ENCODE measurements at places on chromosomes 1 and 21.

GRCh38 chr1:192589813-192590212 is 14.2 kb downstream of the RGS1 start:
- H3K36me3 ChIP-seq, result no peaks in the 10 kb centered on the region
- DNase-seq, result no peak
- H3K4me3 ChIP-seq, result no peak overlapping the region
- H3K27ac ChIP-seq, result no peak overlapping the region

- H3K4me1 ChIP-seq, result no peaks in the 10 kb centered on the region
- H3K36me3 ChIP-seq, result no peaks in the 10 kb centered on the region
- no peak for DNase-seq
- H3K4me3 ChIP-seq, result no peak overlapping the region
- H3K27me3 ChIP-seq, result no peaks in the 10 kb centered on the region
These were observed 23.6 kb downstream of the NOS1AP start for GRCh38 chr1:162093095-162093494.

GRCh38 chr1:174225499-174226204 is 66.3 kb downstream of the RABGAP1L start:
- H3K27me3 ChIP-seq, result no peaks in the 10 kb centered on the region
- no peak overlapping the region for H3K4me3 ChIP-seq
- H3K4me1 ChIP-seq, result no peaks in the 10 kb centered on the region
- DNase-seq, result no peak

DNA sequence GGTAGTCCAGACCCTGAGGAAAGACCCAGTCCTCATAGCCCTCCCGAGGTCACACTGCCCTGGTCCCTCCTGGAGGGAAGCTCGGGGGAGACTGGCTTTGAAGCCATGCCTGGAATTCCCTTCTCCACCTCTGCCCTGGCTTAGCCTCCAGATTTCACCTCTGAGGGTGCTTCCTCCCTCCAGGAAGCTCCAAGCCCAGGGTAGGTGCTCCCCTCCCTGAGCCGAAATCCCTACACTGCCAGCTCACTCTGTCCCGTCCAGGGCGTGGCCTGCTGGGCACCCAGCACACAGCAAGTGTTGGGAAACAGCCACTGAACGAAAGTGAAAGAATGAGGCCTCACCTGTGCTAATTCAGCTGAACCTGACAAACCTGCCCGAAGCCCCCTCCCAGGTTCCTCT is 6.0 kb upstream of the TNFRSF25 start:
- no peak overlapping the region for H3K27ac ChIP-seq
- no peaks in the 10 kb centered on the region for H3K27me3 ChIP-seq
- peaks cover 13% of the 10 kb centered on the region for H3K4me1 ChIP-seq
- DNase-seq, result no peak

- no peak overlapping the region for H3K27ac ChIP-seq
- DNase-seq, result no peak
- H3K36me3 ChIP-seq, result peaks cover 53% of the 10 kb centered on the region
- H3K27me3 ChIP-seq, result no peaks in the 10 kb centered on the region
These were observed 27.1 kb downstream of the STK40 start for GRCh38 chr1:36358514-36359084.

DNA sequence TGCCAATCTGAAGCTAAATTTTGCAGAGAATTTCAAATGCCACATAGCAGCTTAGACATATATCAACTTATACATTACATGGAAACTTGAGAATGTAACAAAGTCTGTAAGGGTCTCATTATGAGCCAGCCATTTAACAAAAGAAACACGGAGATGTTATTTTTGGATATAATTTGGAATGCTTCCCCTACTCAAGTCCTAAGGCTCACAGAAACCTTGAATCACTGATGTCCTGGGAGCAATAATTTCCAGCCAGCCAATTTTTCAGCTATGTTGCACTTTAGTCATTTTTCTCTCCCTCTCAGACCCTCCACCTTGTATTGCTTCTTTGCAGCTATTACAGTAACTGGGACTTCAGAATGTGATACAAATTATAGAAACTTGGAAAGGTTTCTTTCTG is 56.9 kb downstream of the EIF2B3 start:
- H3K27ac ChIP-seq, result no peak overlapping the region
- H3K4me1 ChIP-seq, result no peaks in the 10 kb centered on the region
- no peaks in the 10 kb centered on the region for H3K27me3 ChIP-seq
- H3K4me3 ChIP-seq, result no peak overlapping the region
- no peaks in the 10 kb centered on the region for H3K36me3 ChIP-seq
- DNase-seq, result no peak

- peaks cover 26% of the 10 kb centered on the region for H3K4me1 ChIP-seq
- no peak overlapping the region for H3K27ac ChIP-seq
- H3K27me3 ChIP-seq, result no peaks in the 10 kb centered on the region
- no peak overlapping the region for H3K4me3 ChIP-seq
- H3K36me3 ChIP-seq, result no peaks in the 10 kb centered on the region
- no peak for DNase-seq
These were observed 4.1 kb downstream of the PPM1J start for GRCh38 chr1:112711041-112711440.

- H3K27me3 ChIP-seq, result no peaks in the 10 kb centered on the region
- no peak overlapping the region for H3K4me3 ChIP-seq
- H3K4me1 ChIP-seq, result peaks cover 6% of the 10 kb centered on the region
- H3K36me3 ChIP-seq, result no peaks in the 10 kb centered on the region
- DNase-seq, result no peak
These were observed 19.5 kb downstream of the KIF17 start for GRCh38 chr1:20698195-20698910.

- no peak overlapping the region for H3K4me3 ChIP-seq
- peaks cover 90% of the 10 kb centered on the region for H3K36me3 ChIP-seq
- H3K4me1 ChIP-seq, result no peaks in the 10 kb centered on the region
- H3K27me3 ChIP-seq, result no peaks in the 10 kb centered on the region
- peak; percentile 37 for DNase-seq
- no peak overlapping the region for H3K27ac ChIP-seq
These were observed 43.7 kb downstream of the KIF21B start for GRCh38 chr1:200979574-200980451.

DNA sequence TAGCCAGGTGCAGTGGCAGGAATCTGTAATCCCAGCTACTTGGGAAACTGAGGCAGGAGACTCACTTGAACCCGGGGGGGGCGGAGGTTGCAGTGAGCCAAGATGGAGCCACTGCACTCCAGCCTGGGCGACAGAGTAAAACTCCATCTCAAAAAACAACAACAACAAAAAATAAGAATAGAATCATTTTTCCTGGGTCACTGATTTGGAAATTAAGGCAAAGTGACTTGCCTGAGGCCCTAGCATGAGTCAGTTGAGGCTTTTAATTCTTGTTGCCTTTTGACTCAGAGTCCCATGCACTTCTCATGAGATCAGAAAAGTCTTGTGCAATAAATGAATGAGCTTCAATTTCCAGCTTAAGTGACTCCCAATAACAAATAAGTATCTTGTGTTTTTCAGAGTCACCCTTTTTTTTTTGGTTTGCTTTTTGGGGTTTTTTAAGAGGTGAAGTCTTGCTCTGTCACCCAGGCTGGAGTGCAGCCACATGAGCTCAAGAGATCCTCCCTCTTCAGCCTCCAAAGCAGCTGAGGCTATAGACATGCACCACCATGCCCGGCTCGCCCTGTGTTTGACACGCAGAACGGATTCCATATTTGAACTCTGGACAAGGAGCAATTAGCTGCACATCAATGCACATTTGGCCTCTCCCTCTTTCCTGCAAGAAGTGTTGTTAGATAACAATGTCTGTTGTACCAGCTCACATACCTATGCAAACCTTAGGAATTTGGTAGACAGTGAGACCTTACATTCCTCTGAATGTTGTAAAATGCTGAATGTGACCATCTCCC is 3.4 kb upstream of the PLEKHM2 start:
- no peak for DNase-seq
- peaks cover 9% of the 10 kb centered on the region for H3K4me1 ChIP-seq
- H3K36me3 ChIP-seq, result no peaks in the 10 kb centered on the region
- no peaks in the 10 kb centered on the region for H3K27me3 ChIP-seq

DNA sequence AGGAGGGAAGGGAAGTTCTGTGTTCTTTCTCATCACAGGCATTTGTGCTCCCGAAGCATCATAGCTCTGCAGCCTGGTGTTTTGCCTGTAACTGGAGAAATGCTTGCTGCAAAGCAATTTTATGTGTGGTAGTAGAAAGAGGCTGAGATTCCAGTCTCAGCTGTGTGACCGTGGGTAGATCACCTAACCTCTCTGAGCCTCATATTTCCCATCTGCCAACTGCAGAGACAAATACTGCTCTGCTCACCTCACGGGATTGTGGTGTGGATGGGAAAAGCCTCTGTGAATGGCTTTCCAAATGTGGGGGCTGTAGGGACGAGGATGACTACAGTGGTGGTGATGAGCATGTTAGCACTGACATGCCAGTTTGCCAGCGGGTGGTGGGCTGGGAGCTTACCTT is 84.0 kb downstream of the MDM4 start:
- peaks cover 3% of the 10 kb centered on the region for H3K36me3 ChIP-seq
- no peak overlapping the region for H3K27ac ChIP-seq
- no peaks in the 10 kb centered on the region for H3K4me1 ChIP-seq
- no peak for DNase-seq
- H3K4me3 ChIP-seq, result no peak overlapping the region

DNA sequence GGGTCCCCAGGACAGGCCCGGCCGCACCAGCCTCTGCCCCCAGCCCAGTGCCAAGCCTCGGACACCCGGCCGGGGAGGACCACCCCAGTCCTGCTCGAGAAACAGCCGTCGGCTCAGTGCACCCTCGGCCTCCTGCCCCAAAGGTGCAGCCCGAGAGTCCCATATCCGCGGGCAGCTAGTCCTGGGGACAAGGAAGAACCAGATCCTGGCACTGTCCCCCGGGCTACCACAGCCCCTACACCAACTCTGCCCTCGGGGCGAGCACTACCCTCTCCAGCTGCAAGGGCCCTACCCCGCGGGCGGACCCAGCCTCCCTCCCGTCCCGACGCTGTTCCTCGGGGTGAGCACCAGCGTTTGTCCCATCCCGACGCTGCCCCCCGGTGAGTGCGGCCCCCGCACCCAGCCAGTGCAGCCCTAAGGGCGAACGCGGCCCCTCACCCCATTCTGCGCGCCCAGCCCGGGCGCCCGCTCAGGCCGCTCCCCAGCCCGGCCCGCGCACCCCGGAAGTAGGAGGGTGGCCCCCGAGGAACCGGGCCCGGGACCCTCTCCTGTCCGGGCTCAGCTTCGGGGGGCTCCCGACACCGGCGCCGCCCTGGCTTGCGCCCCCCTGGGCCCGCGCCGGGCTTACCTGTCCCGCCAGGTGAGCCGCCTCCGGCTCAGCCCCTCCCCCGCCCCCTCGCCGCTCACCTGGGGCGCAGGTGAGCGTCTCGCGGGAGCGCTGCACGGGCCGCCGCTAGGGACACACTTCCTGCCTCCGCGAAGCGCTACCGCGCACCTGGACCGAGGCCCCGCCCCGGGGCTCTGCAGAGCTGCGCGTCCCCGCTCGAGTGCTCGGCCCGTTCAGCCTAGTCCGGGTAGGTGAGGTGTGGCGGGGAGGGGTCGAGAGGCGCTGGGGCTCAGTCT is at the start of gene KDF1:
TSS of gene KDF1 (minus strand) at position 747 of the 903 bp plus-strand sequence. CDS start 8,088 bp downstream, outside the sequence.
- DNase-seq, result peak; percentile 36
- no peaks in the 10 kb centered on the region for H3K36me3 ChIP-seq
- H3K27ac ChIP-seq, result no peak within 1 kb of the TSS
- no peaks in the 10 kb centered on the region for H3K27me3 ChIP-seq
- H3K4me3 ChIP-seq, result peak within 1 kb of the TSS; percentile 73

DNA sequence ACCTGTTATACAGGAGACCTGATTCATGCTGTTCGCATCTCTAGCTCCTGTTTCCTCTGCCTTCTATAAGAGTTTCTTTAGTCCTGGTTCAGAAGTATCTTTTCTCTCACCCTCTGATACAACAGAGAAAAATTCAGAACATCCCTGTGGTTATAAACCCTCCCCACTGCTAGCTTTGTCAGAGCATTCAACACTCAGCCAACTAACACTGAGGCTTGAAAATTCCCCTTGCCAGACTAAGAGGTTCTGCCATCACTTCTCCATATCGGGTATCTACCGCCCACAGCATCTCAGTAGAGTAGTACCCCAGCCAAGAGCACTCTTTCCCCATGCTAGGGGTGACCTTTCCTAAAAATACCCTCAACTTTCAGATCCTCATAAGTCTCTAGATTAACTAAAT is 19.6 kb upstream of the PIK3R3 start:
- DNase-seq, result no peak
- H3K36me3 ChIP-seq, result no peaks in the 10 kb centered on the region
- H3K4me1 ChIP-seq, result no peaks in the 10 kb centered on the region
- no peaks in the 10 kb centered on the region for H3K27me3 ChIP-seq

DNA sequence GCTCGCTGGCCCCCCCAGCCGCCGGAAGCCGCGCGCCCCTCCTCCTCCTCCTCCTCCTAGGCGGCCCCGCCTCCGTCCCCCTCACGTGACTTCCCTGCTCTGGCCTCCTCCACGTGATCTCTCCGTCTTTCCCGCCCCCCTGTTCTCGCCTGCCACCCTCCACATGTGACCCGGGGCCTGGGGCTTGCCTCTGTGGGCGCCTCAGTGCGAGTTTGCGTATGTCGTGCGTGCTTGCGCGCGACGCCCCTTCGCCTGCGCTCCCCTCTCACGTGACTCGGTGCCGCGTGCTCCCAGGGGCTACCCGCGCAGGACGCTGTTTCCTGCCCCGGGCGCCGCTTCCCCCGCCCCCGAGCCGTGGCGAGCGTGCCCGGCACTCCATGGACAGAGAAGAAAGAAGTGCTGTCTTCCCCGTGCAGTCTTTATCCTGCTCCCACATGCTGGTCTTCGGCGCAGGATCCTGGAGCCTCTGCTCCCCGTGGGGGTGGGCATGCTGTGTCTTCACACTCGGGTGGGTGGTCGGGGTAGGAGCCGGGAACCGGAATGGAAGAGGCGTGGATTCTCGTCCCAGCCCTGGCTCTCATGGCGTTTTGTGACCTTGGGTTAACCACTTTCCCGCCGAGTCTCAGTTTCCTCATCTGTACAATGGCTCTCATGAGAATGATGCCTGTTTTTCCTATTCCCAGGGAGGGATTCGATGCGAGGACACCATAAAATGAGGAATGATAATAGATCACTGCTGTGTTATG is 431 bp upstream of the UBE2Q1 start:
- H3K4me3 ChIP-seq, result peak overlapping the region; percentile 56
- H3K27me3 ChIP-seq, result no peaks in the 10 kb centered on the region
- H3K36me3 ChIP-seq, result peaks cover 25% of the 10 kb centered on the region
- H3K27ac ChIP-seq, result peak overlapping the region; percentile 69
- H3K4me1 ChIP-seq, result peaks cover 14% of the 10 kb centered on the region

- H3K4me3 ChIP-seq, result no peak overlapping the region
- peaks cover 54% of the 10 kb centered on the region for H3K36me3 ChIP-seq
These were observed 33.5 kb upstream of the PIGV start for GRCh38 chr1:26754086-26754874.

DNA sequence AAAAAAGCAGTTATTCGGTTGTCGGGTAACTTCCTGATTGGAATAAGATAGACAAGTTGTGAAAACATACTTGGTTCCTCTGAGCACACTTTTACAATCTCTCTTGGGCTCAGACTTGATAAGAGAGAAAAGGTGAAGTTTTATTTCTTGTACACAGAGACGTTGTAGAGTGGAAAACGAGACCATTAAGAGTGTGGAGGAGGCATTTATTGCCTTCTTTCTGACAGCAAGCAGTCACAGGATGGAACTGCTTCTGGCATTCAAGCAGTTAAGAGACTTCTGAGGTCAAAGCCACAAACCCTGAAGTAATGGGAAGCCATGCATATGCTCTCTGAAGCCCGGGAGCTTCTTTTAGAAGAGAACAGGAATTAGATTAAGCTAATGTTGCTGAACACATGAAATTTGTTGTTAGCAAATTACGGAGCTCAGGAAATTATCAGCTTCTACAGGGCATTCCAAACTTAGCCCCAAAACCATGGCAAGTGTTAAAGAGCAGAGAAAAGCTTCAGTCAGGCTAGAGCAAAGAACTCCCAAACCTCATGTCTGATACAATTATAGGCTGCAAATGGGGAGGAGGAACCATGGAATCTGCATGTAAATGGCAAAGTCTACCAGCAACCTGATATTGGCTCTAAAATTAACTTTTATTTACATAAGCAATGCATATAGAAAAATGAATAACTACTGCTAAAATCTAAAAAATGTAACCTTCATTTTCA is 26.0 kb downstream of the S1PR1 start:
- no peaks in the 10 kb centered on the region for H3K27me3 ChIP-seq
- H3K36me3 ChIP-seq, result no peaks in the 10 kb centered on the region
- DNase-seq, result no peak
- H3K27ac ChIP-seq, result peak overlapping the region; percentile 11
- H3K4me1 ChIP-seq, result peaks cover 79% of the 10 kb centered on the region

Measured in effector memory CD4-positive, alpha-beta T cell (primary cell).